Hepatic stellate cell (primary cell): ENCODE measurements at places on chromosomes 2 and 18.

DNA sequence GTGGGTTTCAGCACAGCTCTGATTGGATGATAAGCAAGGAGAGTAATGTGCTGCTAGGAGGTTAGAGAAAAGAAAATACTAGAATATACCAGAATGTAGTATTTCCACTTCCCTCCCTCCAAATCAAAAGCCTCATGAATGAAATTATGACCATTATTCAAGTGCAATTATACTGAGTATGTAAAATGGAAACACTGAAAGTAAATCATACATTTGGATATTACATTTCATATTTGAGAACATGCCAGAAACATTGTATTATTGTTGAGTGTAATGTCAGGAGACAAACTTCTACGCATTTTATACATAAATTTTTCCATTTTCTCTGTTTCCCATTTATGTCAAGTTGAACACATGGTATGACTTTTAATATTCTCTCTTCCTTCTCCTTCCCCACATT lies 942 bp upstream of the CETN1 start:
- DNase-seq: no peak

DNA sequence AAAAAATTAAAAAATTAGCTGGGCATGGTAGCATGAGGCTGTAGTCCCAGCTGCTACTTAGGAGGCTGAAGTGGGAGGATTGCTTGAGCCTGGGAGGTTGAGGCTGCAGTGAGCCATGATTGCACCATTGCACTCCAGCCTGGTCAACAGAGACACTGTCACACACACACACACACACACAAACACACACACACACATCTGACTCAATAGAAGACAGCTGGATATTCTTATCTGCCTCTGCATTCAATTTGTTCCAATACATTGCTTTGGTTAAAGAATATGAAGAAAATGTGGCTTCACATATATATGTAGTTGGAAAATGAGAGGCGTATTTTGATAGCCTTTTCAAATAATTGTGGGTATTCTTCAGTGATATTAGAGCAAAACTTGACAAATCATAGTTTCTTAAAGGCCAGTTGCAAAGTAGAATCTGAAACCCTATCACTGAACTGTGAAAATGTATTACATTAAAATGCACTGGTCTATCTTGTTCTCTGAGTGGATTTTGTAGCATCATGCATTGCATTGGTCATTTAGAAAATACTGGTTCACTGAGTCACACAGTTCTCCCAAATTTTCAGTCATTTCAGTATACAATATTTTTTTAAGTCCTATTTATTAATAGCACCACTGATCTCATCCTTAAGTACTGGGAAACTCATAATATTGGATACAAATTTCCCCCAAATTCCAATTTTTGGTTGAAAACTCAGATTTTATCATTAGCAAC lies 140.9 kb downstream of the MCFD2 start:
- no peak for DNase-seq

DNA sequence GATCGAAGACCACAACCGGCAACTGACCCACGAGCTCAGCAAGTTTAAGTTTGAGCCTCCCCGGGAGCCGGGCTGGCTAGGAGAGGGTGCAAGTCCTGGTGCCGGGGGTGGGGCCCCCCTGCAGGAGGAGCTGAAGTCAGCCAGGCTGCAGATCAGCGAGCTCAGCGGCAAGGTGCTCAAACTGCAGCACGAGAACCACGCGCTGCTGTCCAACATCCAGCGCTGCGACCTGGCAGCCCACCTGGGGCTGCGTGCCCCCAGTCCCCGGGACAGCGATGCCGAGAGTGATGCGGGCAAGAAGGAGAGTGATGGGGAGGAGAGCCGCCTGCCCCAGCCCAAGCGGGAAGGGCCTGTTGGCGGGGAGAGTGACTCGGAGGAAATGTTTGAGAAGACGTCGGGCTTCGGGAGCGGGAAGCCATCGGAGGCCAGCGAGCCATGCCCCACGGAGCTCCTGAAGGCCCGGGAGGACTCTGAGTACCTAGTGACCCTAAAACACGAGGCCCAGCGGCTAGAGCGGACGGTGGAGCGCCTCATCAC lies 78.7 kb downstream of the MTCL1 start:
- no peak for DNase-seq

- DNase-seq: no peak
Measured at GRCh38 chr2:18273205-18273604, 287.2 kb downstream of the RDH14 start.

- DNase-seq: no peak
Measured at GRCh38 chr18:13067124-13067523, 76.0 kb downstream of the CEP192 start.

DNA sequence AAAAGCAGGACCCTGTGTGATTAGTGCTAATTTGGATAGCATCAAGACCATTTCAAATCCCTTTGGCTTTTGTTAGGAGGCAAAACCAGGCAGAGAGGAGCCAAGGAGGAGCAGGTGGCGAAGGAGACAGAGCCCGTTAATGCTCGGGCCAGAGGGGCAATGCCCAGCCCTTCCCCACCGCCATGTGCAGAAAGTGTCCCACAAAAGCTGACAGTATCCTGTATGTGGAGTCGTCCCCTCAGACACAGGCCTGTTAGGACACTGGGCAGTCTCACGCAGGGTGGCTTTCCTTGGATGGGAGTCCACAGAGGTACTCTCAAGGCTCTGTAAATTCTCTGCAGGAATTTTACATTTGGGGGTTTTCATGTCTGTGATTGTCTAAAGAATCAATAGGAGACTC lies 44.8 kb upstream of the TFCP2L1 start:
- no peak for DNase-seq

DNA sequence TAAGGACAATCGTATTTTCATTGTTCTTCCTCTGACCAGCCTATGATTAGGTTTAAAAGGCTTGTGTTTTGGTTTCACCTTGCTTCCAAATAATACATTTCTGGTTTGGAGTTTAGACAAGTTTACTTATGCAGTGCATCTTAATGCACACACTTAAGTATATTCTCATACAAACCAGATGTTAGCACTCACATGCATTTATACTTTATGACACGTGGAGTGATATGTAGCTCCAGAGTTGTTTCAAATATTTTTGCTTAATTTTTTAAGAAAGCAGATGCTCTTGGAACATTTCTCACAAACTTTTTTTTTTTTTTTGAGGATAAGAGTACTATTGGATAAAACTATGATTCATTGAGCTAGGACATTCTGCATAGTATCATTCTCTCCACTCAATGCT lies 109.9 kb downstream of the PDE1A start:
- no peak for DNase-seq

DNA sequence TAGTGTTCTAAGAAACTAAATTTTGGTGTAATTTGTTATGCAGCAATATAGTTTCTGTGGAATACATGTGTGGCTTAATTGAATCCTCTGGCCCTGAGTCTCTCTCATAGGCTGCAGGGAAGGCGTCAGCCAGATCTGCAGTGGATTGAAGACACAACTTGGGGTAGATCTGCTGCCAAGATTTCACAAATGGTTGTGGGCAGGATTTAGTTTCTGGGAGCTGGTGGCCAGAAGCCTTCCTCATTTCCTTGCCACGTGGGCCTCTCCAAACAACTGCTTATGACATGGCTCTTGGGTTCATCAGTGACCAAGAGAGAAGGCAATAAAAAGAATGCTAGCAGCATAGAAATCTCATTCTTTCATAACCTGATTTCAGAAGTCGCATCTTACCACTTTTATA lies 28.2 kb downstream of the CCDC102B start:
- no peak for DNase-seq

DNA sequence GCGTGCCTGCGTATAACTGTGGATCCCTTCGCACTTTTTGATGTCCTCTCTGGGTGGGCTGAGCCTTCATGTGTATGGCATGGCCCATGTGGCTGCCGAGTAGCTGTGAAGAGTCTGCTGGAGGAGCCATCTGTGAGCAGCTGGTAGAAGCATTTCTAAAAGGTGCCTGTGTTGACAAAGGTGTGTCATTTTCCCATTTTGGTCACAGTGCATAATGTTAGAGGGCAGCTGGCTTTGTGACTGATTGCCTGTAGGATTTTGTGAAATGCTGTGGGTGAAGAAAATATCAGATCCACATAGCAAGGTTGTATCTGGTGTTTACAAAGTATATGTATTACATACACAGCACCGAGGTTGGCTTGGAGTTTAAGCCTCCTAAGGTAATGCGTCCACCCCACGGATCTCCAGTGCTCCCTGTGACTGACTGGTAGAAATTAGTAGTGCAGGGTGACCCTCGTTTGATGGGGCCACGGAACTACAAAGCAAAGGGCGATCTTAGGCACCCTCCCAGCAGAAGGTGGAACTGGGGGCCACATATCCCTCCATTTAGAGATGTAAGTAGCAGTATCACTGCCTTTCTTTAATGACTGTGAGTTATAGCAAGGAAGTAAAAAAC lies 16.5 kb downstream of the GATA6 start:
- DNase-seq: no peak

- DNase-seq: no peak
Measured at GRCh38 chr18:76673281-76674185, 148.8 kb upstream of the ZNF236 start.

DNA sequence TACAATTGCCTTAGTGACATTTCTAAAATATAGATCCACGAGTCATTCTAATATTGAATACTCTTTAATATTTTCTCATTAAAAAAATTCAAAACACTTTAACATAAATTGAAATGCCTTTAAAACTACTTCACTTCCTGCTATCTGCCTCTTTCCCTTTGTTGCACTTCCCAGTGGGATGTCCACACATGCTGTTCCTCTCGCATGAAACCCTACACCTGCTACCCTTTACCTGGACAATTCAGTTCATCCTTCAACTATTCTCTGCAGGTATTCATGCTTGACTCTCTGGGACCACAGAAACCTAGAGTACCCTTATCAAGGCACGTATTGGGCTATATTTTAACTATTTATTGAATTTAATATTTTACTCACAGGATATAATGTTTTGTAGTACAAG lies 373.3 kb upstream of the GALNT5 start:
- DNase-seq: no peak

DNA sequence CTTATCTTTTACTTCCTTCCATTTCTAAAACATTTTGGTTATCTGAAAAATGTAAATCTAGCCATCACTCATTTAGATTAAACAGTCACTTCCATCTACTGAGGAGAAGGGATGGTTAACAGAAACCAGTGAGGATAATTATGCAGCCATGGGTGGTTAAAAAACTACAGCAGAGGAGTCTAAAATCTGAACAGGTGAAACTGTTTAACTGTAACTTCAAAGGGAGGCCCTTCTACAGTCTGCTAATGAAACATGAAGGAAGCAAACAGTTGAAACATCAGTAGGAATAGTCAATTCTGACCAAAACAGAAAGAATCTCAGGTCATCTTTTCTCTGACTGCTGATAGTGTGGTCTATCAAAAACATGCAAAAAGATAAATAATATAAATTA lies 71.0 kb downstream of the DTNB start:
- no peak for DNase-seq

DNA sequence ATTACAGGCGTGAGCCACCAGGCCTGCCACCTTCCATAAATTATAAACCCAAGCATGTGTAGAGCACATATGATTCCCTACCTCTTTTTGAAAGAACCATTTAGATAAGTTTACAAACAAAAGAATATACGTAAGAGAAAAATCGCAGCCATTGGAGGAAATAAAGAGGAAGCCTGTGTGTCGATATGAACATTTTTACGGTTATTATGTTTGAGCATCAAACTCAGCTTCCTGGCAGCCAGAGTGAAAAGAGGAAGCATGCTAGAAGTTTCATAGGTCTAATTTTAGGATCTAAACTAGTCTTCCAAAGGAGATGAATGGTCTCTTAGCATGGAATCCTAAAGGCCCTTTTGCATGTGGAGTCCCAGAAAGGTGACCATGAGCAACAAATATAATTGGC lies 104.3 kb downstream of the PLB1 start:
- no peak for DNase-seq

- DNase-seq: no peak
Measured at GRCh38 chr2:97011977-97012569, 25.7 kb upstream of the FAM178B start.

DNA sequence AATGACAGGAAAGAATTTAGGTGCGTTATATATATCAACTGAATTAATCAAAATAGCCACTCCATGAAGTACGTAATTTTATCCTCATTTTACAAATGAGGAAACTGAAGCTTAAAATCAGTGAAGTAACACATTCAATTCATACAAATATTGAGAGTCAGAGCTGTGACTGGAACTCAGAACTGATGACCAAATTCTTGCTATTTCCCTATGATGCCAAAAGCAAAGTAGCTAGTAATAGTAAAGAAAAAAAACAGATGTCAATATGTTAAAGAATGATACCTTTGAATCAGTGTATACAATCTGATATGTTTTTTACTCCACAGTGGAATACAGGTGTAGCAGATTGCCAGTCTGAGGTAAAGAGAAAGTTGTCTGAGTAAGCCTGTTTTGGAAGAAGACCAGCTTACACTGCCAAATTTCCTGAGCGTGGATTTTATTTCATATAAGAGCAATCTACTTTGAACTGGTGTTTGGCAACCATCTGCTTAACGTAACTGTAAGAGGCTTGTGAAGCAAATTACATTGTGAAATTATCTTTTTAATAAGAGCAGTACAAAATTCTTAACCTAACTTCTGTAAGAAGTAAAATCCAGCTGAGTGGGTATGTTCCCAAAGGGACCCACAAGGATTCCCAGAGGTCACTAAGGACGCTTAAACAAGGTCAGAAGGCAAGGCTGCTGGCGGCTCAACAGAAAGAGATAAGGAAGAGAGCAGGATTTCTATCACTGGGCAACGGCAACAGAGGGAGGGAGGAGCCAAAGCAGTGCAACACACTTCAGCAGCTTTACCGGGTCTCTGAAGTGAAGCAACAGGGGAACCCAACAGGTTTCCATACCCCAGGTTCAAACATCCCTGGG lies 85.6 kb downstream of the IKZF2 start:
- no peak for DNase-seq

DNA sequence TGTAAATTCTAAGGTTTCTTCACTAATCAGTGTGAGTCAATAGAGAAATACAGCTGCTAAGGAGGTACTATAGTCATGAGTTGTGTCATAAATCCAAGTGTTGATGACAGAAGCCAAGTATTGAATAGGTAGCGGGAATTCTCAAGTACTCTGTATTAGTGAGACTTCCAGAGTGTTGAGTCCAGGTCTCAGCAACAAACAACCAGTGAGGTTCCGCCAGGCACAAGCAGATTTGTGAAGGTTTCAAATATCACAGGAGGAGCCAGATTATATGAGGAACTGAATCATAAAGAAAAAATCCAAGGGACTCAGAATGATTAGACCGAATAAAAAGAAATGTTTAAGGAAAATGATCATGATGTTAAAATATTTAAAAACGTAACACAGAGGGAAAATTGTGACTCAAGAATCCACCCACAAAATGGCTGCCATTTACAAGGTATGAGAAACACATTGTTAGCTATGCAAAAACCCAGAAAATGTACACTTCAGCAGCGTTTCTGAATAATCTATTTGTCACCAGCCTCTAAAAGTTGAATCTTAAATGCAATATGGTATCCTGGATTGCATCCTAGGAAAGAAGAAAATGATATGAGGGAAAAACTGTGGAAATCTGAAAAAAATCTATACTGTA lies 27.3 kb upstream of the EVA1A start:
- no peak for DNase-seq

GRCh38 chr18:34723143-34723542 lies 13.0 kb downstream of the DTNA start:
- no peak for DNase-seq

GRCh38 chr2:239538357-239539052 lies 137.7 kb upstream of the HDAC4 start:
- DNase-seq: no peak

GRCh38 chr2:215711471-215712034 lies 275.7 kb upstream of the FN1 start:
- DNase-seq: no peak
